ENCODE measurements at places on chromosomes 4 and X.
A peak's percentile ranks its signal among the peaks of the same experiment; 100 is the strongest.

- peak; percentile 56 for DNase-seq
Measured at GRCh38 chrX:140064993-140065392, 99.7 kb upstream of the CXorf66 start.

DNA sequence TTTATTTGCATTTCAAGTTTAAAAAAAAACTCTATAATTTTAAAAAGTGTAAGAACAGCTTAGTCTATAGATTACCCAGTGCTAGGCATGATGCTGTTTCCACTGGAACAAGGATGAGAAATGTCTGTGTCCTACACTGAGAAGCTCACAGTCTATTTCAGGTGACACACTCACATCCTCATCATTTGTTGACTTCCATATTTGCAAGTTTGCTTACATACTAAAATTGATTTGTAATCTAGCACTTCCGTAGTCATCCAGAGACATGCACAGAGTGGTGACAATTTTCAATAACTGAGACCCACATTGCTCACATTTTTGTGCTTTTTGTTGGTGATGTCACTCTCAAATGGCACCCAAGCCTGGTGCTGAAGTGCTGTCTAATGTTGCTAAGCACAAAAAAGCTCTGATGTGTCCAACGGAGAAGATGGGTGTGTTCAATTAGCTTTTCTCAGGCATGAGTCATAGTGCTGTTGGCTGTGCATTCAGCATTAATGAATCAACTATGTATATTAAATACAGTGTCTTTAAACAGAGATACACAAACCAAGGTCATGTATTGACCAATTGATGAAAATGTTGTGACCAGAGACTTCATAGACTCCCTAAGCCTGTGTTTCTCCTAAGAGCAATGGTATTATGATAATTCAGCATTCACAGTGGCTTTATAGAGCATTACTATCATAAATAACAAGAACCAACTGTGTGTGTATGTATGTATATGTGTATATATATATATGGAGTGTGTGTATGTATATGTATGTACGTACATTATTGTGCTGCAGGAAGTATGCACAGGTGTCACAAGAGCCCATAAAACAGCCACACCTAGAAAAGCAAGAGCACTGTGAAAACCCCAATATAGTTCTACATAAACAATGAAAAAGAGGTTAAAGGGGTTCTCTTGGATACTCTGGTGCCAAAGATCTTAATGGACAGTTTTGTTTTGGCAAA lies 31.2 kb upstream of the VCX3B start:
- DNase-seq, result no peak

GRCh38 chr4:124415146-124415545 lies 297.4 kb downstream of the ANKRD50 start:
- DNase-seq, result no peak

DNA sequence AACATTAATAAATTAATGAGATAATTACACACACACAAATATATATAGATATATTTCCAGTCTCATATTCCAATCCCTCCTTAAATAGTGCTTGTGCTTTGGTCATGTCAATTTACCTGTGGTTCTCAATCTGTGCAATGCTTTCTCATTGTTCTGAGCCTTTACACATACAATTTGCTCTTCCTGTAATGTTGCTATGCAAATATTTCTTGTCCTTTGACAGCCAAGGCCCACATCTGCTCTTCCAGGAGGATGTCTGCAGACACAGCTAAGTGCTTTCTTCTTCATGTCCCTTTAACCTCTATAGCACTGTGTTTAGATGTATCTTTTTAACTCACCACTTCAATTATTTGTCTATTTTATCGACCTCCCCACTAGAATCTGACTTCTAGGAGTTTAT lies 67.3 kb upstream of the RAPGEF2 start:
- DNase-seq, result no peak

- DNase-seq, result peak; percentile 11
Measured at GRCh38 chrX:75522565-75523431, at the start of gene ZDHHC15. TSS of gene ZDHHC15 (minus strand) at chrX:75523037. CDS start at chrX:75523024, 13 bp downstream.

GRCh38 chrX:138872537-138872936 lies 161.0 kb upstream of the FGF13 start:
- DNase-seq, result no peak

GRCh38 chrX:31747411-31747810 lies 675.6 kb upstream of the FTHL17 start:
- no peak for DNase-seq

DNA sequence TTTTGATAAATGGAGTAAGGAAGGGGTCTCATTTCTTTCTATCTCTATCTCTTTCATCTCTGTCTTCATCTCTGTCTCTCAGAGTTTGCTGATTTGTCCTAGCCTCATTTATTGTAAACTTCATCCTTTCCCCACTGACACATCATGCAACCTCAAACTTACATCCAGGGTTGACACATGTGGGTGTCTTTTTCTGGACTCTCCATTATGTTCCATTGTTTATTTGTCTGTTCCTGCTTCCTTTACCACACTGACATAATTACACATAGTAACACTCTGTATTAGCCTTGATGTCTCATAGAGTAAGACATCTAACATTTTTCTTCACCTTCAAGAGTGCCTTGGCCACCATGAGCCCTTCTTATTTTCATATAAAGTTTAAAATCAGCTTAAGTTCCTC lies 8.1 kb upstream of the SRD5A3 start:
- no peak for DNase-seq

DNA sequence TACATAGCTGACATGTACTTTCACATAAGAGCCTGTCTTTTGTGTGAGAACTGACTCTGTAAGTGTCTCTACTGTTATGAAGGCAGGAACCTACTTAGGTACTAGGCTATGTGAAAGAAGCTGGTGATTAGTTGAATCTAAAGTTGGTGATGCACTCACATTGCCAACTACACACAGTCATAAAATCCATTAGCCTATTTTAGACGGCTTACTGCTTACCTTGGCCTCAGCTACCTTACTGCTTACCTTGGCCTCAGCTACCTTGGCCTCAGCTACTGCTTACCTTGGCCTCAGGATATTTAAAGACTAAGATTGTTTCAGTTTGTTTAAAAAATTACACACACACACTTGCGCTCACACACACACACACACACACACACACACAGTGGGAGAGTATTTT lies 549.7 kb downstream of the IL1RAPL1 start:
- no peak for DNase-seq

DNA sequence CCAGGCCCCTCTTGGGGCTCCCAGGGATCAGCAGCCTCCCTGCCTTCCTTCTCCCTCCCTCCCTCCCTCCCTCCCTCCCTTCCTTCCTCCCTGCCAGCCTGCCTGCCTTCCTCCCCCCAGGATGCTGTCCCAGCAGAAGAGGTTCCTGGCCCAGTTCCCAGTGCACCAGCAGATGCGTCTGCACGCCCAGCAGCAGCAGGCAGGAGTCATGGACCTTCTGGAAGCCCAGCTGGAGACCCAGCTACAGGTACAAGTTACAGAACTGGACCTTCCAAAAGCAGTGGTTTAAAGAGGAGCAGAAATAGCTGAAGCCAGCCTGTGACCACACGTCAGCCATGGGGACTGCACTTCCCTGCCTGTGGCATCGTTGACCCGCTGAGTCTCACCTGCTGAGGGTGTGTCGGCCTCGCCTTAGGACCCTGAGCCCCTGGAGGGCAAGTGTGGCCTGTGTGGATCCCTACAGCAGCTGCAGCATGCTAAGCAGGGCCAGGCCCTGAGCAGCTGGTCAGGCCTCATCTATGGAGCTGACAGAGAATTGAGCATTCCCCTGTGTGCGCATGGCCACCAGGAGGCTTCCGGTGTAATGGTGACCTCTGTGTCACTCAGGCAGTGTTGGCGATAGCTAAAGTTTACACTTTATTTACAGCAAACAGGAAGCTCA lies 84.7 kb downstream of the CRMP1 start:
- no peak for DNase-seq

- DNase-seq, result peak; percentile 28
Measured at GRCh38 chrX:45083314-45083713, 117.4 kb downstream of the DIPK2B start.

DNA sequence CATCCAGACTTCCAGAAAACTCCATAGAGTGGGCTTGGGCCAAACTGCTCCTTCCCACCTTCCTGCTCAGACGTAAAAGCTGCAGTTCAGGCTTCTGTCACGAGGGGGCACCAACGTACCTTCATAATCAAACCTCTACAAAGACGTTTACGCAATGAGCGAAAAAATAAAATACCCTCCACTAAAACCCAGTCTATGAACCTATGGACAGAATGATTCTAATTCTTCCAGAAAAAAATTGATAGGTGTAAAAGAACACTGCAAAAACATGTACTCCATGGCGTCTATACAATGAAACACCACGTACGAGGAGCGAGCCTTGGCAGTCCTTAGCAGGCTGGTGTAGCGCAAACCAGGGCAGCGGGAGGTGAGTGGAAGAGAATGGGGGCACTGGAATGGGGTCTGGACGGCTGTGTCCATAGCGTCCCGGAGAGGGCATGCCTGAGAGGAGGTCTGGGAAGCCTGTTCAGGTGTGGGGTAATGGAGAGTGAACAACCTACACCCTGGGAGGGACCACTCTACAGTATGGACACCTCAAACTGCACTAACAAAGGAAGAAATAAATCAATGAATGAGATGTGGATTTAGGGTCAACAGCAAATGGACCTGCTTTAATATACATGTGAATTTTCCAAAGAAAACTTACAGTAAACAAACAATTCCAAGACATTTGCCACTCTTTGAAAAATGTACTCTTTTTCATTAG lies 14.4 kb upstream of the RAB40A start:
- DNase-seq, result peak; percentile 1

- no peak for DNase-seq
Measured at GRCh38 chrX:104098919-104099318, 13.4 kb upstream of the ZCCHC18 start.

GRCh38 chr4:102843273-102843672 lies 15.9 kb upstream of the UBE2D3 start:
- no peak for DNase-seq

DNA sequence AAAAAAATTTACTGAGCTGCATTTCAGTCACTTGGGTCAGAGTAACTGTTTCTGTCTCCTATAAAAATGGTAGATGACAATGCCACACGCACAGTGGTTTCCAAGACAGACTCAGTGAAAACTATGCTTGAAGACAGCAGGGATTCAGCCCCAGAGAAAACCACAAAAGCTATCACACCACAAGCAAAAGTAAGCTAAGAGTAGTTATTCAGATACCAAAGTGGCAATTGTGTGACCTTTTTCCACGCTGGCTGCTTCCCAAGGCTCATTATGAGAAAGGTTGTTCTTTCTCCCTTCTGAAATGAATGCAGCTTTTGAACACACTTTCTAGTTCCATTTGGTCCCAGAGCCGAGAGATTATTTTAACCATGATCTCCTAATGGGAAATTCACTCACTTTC lies 46.4 kb upstream of the GPM6B start:
- no peak for DNase-seq

DNA sequence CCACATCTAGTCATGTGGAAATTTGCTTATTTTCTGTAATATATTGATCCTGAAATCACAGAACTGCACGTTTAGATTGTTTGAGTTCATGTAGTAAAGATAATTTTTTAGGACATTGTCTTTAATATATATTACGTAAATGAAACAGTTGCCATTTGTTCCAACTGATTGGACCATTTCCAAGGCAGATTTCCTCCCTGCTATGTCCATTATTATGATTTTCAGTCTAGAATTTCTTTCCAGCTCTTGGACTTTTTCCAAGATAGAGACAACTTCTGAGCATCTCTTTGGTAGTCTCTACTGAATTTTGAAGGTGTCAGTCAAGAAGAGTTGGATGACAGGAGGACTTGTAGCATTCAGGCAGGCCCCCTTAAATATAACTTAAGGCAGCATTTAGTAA lies 94.6 kb downstream of the STIM2 start:
- DNase-seq, result no peak

- no peak for DNase-seq
Measured at GRCh38 chrX:31114858-31115257, 43.0 kb upstream of the FTHL17 start.

DNA sequence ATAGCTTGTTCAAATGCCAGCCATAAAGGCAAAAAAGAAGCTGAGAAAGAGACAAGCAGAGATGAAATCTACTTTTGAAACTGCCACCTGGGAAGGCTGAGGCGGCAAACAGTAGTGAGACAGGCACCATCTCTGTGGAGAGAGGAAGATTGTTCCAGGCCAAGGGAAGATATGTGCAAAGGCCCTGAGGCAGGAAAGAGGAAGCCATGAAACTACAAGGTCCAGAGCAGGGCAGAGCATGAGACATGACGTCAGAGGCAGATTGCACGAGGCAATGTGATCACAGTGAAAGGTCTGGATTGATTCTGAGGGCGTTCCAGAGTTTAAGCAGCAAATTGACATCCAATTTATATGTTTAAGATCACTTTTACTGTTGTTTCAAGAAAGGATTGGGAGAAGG lies 226.1 kb downstream of the QDPR start:
- DNase-seq, result no peak

DNA sequence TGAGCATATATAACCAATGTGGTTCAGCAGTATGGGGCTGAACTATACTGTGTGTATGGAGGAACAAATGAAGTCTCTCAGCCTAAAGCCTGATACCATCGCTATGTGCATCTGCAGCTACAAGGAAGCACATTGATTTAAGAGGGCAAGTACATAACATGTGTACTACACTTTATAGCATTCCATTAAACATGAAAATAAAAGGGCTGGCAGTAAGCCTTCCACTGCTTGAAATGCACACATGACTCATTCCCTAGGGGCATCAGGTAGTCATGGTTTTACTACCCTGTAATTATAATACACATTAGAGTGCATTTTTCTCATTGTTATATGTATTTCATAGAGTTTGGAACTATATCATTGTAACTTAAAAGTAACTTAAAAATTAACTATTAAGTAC lies 51.2 kb downstream of the SMARCA1 start:
- DNase-seq, result no peak

DNA sequence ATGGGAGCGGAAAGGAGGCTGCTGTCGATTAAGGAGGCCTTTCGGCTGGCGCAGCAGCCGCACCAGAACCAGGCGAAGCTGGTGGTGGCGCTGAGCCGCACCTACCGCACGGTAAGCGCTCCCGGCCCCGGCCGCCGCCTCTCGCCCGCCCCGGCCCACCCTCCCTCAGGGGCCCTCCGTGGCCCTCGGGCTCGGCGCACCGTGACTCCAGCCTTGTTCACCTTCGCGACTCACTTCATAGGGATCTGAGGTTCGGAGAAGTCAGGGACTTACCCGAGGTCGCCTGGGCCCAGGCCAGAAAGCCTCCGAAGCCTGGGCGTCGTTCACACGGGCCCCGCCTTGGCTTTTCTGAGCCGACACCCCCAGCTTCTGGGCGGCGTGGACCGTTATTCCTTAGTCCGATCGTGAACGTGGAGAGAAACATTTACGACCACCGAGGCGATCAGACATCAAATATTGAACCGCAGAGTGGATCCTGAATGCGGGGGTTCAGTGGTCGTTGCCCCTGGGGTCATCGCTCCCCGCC lies 362 bp downstream of the NCAPG start:
- DNase-seq, result no peak

GRCh38 chrX:790041-790506 lies 159.5 kb downstream of the SHOX start:
- no peak for DNase-seq

- no peak for DNase-seq
Measured at GRCh38 chr4:111136438-111136837, 513.6 kb upstream of the PITX2 start.

- peak; percentile 77 for DNase-seq
Measured at GRCh38 chr4:89469930-89470375, 162.4 kb upstream of the GPRIN3 start.

- DNase-seq, result no peak
Measured at GRCh38 chr4:97317671-97318070, 825.6 kb downstream of the STPG2 start.
